Left colon (tissue), 2 donors: ENCODE measurements at places on chromosomes 4 and X.

DNA sequence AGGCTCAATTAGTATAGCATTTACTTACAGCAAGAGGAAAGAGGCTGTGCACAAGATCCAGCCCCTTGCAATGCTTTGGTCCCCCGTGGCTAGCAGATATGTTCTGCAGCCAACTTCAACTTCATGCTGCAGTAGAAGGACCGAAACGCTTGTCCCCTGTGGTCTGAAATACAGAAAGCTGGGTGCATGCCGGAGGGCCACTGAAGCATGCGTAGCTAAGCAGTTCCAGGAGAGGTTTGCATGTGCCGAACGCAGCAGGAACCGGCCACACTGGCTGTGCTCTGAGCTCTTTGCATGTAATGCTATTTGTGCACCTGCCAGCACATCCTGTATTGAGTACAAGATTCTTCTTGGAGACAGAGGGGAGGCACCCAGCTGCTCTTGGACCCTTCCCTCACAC is 35.8 kb upstream of the SHISA3 start:
- DNase-seq: no peak

GRCh38 chrX:68997911-68998310 is 167.3 kb downstream of the PJA1 start:
- no peak for DNase-seq

- DNase-seq: no peak
These were observed 129.6 kb upstream of the QRFPR start for GRCh38 chr4:121510341-121510874.

GRCh38 chr4:169885893-169886292 is 128.1 kb upstream of the HPF1 start:
- DNase-seq: no peak

- DNase-seq: peak; percentile 23
These were observed 64.9 kb upstream of the SCOC start for GRCh38 chr4:140308366-140309123.

DNA sequence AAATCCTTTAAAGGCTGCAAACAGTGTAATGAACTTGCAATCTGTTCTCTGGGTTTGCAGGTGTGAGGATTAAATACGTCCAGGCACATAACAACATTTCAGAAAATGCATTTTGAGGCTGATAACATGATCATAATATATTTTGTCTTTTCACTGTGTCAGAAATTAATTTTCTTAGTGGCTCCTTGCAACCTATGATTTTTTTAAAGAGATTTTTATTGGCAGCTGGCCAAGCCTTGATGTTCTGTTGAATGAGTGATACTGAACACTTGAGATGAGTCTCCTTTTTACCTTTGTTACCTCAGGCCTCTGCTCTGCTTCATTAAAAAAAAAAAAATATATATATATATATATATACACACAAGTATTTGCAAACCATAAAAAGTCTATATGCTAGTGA is 68.2 kb upstream of the TENM3 start:
- no peak for DNase-seq

- no peak for DNase-seq
These were observed 80.6 kb downstream of the PBDC1 start for GRCh38 chrX:76253432-76253831.

DNA sequence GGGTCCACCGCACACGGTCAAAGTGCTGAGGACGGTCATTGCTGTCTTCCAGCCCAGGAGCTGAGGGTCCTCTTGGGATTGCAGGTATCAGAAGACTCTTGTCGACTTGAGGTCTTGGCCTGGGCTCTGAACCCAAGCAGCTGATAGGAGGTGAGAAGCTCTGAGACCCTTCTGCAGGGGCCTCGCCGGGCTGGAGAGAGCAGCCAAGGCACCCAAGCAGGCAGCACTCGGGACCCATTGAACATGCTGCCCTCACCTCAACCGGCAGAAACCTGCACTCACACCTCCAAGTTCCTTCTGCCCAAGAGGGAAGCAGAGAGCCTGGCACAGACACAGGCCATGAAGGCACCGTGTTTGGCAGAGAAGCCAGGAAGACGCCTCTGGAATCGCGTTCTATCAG is 34.1 kb downstream of the PDHA1 start:
- no peak for DNase-seq

DNA sequence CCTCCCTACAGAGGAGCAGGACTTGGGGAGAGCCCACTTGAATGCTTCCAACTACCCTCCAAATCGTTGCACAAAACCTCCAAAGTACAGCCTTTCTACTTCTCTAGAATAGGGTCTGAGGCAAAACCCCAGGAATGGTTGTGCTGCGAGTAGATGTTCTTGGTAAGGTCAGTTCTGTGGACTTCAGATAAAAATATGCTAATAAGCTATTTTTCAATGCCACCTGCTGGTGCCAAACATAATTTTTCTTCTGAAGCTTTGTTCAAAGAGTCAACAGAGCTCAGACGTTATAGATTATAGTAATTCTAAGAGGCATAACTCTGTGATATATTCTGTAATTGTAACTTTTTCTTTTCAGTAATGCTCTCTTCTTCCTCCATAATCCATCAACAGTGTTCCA is 425.7 kb downstream of the GPAT3 start:
- DNase-seq: no peak

- no peak for DNase-seq
These were observed 19.0 kb upstream of the AP1S2 start for GRCh38 chrX:15873566-15873965.

- no peak for DNase-seq
These were observed 12.1 kb downstream of the UVSSA start for GRCh38 chr4:1359144-1359501.

- no peak for DNase-seq
These were observed 440.2 kb downstream of the PRR32 start for GRCh38 chrX:127259742-127260141.

DNA sequence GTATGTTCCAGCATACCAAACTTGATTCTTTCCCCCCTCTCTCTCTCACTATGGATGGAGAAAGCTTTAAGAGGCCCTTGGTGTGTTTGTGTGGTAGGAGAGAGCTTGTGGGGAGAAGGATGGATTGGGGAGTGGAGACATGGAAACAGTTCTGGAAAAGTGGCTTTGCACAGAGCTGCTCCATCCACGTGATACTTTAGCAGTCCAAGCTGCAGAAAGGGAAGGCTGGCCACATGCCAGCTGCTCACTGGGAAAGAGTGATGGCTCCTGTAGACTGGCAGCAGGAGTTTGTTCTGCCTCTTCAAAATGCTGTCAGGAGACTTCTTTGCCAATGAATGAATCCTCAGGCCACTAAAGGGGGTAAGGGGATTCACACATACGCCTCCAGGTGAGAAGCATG is 21.7 kb upstream of the SEC24B start:
- no peak for DNase-seq
